ENCODE measurements at places on chromosomes 5 and 9. TPM values are rescaled to one million over a fixed set of nuclear protein-coding genes. Genes with fewer than 3 reads are reported as not detected.

- no peak for DNase-seq
Observed at GRCh38 chr9:104810421-104811339, 46.8 kb downstream of the NIPSNAP3B start.

Gene SV2C
- not detected for total RNA-seq

DNA sequence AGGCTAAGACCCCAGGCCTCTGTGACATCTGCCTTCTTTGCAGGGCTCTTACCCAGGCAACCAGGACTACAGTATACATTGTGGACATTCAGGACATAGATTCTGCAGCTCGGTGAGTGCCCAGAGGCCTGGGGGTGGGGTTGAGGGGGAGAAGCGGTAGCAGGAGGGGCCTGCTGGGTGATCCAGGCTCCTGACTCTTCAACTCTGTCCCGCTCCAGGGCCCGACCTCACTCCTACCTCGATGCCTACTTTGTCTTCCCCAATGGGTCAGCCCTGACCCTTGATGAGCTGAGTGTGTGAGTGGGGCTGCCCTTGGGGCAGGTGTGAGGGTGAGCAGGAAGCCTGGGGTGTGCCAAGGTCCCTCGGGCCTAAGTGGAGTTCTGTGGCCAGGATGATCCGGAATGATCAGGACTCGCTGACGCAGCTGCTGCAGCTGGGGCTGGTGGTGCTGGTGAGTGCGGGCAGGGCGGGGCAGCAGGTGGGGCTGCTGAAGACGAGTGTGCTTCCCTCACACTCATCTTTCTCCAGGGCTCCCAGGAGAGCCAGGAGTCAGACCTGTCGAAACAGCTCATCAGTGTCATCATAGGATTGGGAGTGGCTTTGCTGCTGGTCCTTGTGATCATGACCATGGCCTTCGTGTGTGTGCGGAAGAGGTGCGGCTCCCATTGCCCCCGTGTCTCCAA is 19.8 kb downstream of the GPRIN1 start:
- no peak for DNase-seq

DNA sequence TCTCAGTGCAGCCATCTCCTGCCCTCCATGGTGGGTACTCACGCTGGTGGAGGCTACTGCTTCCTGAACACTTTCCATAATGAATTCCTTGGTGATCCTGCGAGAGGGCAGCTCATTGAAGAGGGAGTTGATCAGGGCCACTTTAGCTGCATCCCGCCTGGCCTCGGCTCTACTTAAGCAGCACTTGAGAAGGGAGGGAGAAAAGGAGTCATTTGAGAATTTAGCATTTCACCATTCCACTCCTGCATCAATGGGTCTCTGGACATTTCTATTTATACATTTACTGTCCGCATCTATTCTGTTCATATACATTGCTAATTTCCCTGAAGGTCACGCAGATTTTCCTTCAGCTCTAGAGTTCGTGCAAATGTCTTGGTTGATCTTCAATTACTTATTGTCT is 35.1 kb downstream of the LIX1 start:
- no peak for DNase-seq

All from left cardiac atrium (tissue), 4 donors.